ENCODE measurements at places on chromosomes 2 and 18.

DNA sequence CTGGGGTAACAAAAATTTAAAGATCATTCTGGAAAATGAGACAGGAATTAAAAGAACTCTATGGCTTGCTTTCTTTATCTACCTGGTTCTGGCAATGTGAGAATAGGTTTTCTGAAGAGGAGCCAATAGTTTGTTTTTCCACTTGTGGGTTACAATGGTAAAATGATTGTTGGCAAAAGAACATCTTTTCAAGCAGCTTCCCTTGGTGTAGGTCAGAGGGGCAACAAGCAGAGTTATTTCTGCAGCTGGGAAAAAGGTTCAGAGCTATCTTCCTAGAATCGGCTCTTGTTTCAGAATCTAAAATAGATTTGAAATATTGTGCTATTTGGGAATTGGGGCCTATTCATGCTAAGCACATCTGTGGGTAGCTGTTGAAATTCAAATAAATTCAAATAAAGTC, 11.5 kb upstream of the TSPYL6 start:
- DNase-seq, result no peak

DNA sequence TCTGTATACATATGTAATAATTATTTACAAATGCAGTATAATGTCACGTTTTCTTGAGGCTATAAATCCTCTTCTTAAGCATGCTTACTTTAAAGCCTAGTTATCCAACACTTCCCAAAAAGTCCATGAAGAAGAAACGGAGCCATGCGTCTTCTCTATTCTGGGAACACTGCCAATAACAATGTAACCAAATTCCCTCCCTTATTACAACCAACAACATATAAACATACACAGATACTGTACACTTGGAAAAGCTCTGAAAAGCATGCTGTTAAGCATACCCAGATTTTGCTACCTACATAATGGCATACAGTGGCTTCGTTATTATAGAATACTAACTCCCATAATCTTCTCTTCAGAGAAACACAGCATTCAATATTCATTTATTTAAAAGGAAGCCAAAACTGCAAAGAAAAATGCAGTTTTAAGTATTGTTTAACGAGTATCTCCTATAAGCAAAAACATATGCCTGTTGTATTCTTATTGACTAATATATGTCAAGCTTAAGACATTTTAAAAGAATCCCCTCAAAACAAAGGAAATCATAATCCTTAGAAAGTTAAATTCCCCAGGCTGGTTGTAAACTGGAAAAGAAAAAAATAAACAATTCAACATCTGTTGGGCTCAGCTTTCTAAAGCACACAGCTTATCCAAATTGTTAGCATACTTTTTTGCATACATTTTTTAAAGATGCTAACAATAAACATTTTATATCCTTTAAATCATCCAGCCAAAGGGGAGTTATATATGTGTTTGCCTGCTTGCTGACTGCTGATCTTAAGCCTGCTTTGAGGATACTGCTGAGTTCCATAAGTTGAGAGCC, 83.4 kb downstream of the SLC25A12 start:
- no peak for DNase-seq

DNA sequence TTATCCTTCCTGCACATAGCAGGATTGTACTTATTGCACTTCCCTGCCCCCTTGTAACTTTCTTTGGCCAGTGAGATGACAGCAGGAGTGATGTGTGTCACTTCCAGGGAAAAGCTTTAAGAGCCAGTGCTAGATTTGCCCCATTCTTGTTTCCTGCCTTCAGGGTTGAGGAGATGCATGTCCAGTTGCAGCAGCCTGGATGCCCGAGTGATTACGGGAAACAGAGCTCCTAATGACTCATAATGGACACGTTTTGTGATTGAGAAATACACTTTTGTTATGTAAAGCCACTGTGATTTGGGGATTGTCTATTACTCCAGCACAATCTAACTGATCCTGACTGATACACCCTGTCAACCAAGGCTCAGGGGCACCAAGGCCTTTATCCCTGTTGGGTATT, 5.0 kb upstream of the TET3 start:
- DNase-seq, result no peak

DNA sequence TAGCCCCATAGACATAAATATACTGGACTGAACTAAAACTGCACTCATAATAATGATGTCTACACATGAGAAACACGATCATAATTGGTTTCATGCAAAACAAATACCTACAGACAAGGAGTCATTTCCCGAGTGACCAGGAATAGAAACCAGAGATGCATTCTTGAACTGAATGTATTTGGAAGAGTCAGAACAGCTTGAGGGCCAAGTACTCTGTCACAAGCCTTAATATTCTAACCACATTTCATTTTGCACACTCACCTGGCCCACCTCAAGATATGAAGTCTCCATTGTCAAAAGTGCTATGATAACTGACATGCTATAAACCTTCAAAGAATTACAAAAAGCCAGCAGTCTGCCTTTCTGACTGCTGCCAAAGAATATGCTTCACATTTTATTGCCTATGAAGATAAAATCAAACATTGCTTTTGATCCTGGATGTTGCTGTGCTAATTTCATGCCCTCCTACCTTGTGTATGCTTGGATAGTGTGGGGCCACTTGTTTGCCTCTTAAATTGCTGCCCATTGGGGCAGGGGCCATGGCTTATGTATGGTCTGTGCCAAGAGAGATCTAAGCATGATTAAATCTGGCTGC, 18.9 kb upstream of the ASAP2 start:
- DNase-seq, result no peak

GRCh38 chr2:174785481-174785880, 21.2 kb upstream of the CHRNA1 start:
- DNase-seq, result no peak

- no peak for DNase-seq
These were observed 315.4 kb upstream of the CHST9 start for GRCh38 chr18:27500531-27500930.

DNA sequence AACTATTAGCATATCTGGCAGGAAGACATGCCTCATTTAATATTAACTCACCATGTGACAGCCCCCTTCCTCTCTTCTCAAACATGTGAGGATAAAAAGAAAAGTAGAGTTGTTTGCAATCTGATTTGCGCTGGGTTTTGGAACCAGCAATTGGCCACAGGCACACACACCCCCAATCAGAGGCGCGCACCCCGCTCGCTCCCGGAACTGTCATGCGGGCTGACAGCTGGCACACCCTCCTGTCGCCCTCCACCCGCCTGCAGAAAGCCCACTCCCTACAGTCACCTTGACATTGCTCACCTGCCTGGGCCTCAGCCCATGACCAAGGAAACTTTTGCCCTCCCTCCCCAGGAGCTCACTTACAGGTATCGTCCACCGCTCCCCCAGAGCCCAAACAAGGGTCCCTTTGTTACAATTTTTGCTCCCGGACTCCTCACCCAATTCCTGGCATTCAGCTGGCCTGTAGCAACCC, 1.1 kb downstream of the COBLL1 start:
- DNase-seq, result no peak

DNA sequence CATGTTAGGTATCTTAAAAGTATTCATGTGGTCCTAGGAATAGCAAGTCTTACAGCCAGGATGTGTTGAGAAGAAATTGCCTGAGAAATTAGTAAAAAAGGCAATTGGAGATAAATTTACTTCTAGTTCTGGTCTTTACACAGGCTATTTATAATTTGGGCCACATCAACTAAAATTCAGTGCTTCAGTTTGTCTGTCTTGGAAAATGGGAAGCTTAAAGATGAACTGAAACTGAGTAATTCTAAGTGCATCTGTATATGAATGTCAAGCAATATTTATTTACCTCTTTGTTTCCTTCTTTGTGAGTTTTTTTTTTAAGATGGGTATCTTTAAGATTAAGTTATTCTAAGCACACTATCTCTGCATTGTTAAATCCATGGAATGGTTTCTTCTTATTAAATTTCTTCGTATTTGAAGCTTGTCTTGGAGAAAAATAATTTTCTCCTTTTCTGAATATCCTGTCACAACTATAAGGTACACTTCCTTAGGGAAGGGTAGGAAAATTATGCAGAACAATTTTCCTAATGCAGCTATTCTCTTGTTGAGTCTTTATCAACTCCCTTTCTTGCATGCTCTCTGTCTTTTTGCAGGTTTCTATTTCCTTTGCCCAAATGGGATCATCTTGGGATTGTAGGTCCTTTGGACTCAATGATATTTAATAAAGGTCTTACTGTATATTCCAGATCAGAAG, 39.7 kb upstream of the MMADHC start:
- no peak for DNase-seq

GRCh38 chr2:201203916-201204654, 21.1 kb downstream of the CASP10 start:
- DNase-seq, result no peak

- no peak for DNase-seq
These were observed 17.9 kb downstream of the TMEM37 start for GRCh38 chr2:119449521-119449920.

- no peak for DNase-seq
These were observed 274.8 kb upstream of the NCKAP5 start for GRCh38 chr2:133843091-133843490.

- DNase-seq, result no peak
These were observed 95.8 kb upstream of the RGPD4 start for GRCh38 chr2:107730898-107731297.

GRCh38 chr2:168890006-168890782, at the start of gene SPC25:
Gene SPC25 (minus strand): TSS chr2:168890430. CDS start chr2:168889519, 911 bp downstream.
- DNase-seq, result peak; percentile 96

DNA sequence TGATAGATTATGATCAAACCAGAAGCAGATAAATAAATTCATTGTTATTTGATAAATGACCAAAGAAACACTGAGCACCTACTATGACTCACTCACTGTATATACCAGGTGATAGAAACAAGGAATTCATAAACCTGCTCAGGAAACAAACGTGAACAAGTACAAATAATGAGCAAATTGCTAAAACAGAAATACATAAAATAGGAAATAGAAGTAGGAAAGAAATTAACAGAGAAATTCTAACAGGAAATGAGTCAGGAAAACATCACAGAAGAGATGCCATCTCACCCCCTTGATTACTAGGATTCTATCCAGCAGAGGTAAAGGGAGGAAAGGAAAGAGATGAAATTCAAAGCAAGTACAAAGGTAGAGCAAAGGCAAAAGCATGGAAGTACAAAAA, 31.3 kb downstream of the EXOC6B start:
- no peak for DNase-seq

GRCh38 chr2:234635284-234635683, 138.4 kb upstream of the ARL4C start:
- no peak for DNase-seq

GRCh38 chr18:8795586-8796325, 90.4 kb downstream of the MTCL1 start:
- no peak for DNase-seq

DNA sequence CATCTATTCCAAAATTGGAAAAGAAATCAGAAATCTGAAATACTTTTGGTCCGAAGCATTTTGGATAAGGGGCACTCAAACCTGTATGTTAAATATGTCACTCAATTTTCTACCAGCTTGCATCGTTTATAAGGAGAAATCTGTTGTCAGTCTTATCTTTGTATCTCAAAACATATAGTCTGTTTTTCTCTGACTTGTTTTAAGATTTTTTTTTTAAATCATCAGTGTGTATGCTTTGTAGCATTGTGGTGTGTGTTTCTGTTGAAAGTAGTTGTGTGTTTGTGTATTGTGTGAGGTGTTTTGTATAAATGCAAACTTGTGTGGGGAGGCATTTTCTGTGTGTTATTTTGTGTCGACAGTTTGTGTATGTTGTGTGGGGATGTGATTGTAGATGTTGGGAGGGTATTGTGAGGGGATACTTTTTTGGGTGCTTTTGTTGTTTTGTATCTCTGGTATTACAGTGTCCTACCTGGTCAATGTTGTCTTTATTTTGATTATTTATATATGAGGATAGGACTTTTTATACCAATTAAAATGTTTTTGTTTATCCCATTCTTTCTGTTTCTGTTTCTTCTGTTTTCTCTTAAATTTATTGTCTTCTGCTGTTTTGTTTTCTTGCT, 30.9 kb downstream of the SMCHD1 start:
- DNase-seq, result no peak

DNA sequence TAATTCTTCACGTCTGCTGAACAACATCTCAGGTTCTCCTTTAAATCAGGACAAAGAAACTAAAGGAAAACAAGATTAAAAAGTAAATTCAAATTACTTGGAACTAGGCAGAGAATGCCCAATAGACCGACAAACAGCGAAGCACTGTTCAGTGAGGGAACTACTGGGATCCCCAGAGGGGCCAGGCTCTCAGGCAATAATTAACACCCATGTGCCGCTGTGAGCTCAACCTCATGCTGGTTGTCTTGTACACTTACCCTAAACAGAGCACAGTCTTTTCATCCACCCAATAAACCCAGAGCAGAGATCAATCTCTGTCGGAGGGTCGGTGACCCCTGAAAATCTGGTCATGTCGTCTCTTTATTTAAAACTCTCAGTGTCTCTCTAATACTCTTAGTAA, 229.9 kb upstream of the CRIM1 start:
- no peak for DNase-seq

GRCh38 chr2:110103061-110103961, 12.3 kb downstream of the MALL start:
- no peak for DNase-seq

GRCh38 chr18:32040936-32041335, 22.3 kb downstream of the RNF125 start:
- DNase-seq, result peak; percentile 88

DNA sequence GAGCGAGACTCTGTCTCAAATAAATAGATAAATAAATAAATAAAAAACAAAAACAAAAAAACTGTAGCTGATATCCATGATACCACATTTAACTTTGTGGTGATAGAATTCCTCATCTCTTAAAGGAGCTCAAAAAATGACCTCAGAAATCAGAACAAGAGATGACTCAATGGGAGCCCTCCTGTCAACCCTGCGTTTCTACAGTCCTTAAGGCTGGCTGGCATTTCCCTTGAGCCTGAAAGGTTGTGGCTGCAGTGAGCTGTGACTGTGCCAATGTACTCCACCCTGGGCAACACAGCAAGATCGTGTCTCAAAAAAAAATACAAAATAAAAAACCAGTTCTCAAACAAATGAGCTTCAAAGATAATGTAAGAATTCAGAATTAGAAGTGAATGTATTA, 40.4 kb downstream of the CHST9 start:
- no peak for DNase-seq

DNA sequence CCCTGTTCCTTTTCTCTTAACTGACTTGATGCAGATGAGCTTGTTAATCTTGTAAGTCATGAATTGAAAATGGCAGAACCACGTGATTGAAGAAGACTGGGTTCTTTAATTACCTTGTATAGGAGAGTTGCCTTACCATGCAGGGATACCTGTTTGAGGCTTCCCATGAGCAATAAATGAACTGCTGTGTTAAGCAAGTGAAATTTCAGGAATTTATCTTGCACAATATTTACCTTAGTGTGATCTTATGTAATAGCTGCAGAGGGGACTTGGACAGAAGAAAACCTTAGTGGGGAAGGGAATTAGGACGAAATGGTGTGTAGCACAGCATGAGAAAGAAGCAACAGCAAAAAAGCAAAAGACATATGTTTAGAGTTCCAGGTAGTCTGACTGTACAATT, 384.0 kb upstream of the TMEFF2 start:
- DNase-seq, result no peak

- no peak for DNase-seq
These were observed 94.8 kb upstream of the SEC11C start for GRCh38 chr18:59044855-59045254.

- DNase-seq, result no peak
These were observed 36.1 kb upstream of the ITGA4 start for GRCh38 chr2:181421131-181421458.
